Myometrial cell (primary cell): ENCODE measurements at places on chromosomes 1 and 21. TPM values are rescaled to one million over a fixed set of nuclear protein-coding genes. Genes with fewer than 3 reads are reported as not detected.

The KRTAP27-1 gene
- not detected in 2 replicates for total RNA-seq

The KRTAP10-3 gene
- not detected in 2 replicates for total RNA-seq

The OR2T35 gene
- not detected in 2 replicates for total RNA-seq

The OR2T33 gene
- total RNA-seq: not detected in 2 replicates

The KRTAP10-1 gene
- not detected in 2 replicates for total RNA-seq

The ABCA4 gene
- total RNA-seq: under 0.01 TPM in 2 replicates

The AADACL3 gene
- total RNA-seq: not detected in 2 replicates

The DLGAP3 gene
- 0.18 TPM in 1 of 2 replicates, not detected in the other for total RNA-seq

The GUCA2A gene
- total RNA-seq: not detected in 2 replicates

The VPS13D gene
- 18.7 and 27.8 TPM in 2 replicates for total RNA-seq

The AKR7A3 gene
- 0.86 and 0.89 TPM in 2 replicates for total RNA-seq

The IVL gene
- total RNA-seq: not detected in 2 replicates

The UBIAD1 gene
- 6.3 and 10.6 TPM in 2 replicates for total RNA-seq

The TACSTD2 gene
- under 0.01 TPM in 1 of 2 replicates, not detected in the other for total RNA-seq
